LNCaP clone FGC (cell line): ENCODE measurements at places on chromosomes 16 and 17.

- DNase-seq = peak; percentile 54
Observed at GRCh38 chr17:57999496-58000017, 7.5 kb downstream of the SRSF1 start.

DNA sequence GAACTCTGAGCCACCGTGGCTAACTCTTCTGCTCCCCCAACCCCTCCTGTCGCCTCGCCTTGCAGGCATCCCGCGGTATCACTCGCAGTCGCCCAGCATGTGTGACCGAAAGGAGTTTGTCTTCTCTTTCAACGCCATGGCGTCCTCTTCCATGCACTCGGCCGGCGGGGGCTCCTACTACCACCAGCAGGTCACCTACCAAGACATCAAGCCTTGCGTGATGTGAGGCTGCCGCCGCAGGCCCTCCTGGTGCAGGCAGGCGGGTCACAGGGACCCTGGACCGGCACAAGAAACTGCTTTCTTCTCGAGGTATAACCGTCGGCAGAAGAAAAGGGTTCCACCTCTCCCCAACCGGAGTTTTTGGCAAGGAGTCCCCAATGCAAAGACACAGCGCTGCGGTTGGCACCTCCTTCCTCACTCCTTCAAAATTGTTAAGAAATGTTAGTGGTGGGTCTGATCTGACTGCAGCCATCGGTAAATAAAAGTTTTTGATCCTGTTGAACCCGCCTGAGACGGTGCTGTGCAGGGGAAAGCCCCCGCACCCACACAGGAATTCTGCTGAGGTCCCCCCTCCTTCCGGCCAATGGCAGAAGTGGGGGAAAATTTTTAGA, 2.6 kb downstream of the FOXF1 start:
- no peak for DNase-seq

GRCh38 chr16:23423496-23424049, 29.4 kb downstream of the COG7 start:
- DNase-seq = peak; percentile 98

DNA sequence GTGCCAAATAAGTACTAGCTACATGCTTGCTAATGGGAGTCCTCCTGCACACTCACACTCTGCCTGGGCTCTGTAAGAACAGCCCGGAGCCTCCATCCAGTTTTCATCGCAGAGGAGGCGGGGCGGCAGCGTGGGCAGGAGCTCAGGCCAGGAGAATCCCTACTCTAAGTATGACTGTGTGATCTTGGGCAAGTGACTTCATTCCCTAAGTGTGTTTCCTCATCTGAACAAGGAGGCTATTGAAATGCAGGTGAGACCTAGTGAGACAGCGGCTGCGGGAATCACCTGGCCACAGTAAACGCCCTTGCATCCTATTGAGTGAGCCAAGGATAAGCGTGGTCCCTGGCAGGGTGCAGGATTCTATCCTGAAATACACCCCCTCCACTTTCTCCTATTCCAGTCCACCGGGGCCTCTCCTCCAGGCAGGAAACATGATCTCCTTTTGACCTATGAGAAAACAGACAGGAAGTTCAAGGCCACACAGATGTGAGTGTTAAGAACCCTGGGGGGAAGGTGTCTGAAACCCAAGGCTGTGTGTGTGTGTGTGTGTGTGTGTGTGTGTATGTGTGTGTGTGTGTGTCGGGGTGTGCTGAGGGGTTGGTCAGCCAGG, 5.2 kb upstream of the RAI1 start:
- no peak for DNase-seq

- no peak for DNase-seq
Observed at GRCh38 chr16:89401641-89402445, 88.5 kb downstream of the ANKRD11 start.

DNA sequence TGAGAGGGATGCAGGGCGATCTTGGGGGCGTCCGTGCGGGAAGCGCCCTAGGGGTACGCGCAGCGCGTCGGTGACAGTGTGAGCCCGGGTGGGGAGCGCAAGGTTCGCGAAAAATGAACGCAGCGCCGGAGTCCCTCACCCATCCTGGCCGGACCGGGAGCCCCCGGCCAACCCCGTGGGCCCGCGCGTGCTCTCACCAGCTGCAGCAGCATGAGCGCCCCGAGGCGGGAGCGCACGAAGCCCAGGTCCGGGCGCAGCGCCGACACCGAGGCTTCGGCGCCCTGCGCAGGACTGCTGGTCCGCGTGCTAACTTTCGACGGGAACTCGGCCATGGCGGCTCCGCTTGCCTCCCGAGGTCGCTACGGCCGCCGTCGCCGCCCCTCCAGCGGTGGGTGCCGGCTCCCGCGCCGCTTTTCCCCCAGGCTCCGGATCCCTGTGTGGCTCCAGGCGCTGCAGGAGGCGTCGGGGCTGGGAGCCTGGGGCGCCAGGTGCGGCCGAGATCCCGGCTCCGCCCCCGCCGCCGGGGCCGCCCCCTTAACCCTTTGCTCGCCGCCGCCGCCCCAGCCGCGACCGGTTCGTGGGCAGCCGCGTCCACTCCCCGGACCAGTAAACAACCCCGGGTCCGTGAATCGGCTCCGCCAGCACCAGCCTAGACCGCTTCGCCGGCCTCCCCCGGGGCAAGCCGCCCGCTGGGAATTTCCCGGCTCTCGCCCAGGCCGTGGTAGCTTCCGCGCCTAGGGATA, at the start of gene PLLP:
TSS of gene PLLP (minus strand) at position 464 of the 743 bp plus-strand sequence. CDS start at position 332, 132 bp downstream.
- DNase-seq = no peak

DNA sequence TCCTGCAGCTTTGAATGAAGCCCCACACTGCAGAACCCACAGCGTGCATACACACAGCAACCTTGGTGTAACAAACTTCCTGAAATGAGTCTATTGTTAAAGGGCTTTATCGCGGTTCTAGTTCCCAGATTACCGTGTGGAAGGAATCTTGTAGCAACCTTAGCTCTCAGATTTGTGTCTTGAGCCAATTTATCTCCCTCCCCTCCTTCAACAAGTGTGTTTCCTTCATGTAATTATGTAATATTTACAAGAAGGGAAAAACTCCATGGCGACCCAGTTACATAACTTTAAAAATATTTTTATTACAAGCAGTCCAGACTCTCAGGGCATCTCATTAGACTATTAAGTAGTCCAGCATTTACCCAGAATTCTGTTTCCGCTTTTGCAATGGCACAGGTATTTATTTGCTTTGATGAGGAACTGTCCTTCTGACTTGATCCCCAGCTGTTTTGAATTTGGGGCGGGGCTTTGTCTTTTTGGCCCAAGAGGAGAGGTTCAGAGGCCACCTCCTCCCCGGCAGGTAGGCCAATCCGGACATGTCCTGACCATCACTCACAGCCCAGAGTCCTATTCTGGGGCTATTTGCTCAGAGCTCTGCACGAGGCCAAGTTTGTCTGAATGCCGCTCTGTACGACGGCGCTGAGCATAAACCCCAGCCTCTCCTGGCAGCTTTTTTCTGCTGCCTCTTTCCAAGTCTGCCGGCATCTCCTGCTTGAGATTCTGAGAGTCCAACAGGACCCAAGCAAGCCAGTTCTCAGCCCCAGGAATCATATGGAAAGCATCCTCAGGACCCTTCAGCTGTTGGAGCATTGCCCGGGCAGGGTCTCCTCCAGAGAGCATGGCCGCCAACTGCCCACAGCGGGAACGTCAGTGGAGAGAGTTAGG, 35.6 kb downstream of the CLEC16A start:
- DNase-seq = peak; percentile 99

DNA sequence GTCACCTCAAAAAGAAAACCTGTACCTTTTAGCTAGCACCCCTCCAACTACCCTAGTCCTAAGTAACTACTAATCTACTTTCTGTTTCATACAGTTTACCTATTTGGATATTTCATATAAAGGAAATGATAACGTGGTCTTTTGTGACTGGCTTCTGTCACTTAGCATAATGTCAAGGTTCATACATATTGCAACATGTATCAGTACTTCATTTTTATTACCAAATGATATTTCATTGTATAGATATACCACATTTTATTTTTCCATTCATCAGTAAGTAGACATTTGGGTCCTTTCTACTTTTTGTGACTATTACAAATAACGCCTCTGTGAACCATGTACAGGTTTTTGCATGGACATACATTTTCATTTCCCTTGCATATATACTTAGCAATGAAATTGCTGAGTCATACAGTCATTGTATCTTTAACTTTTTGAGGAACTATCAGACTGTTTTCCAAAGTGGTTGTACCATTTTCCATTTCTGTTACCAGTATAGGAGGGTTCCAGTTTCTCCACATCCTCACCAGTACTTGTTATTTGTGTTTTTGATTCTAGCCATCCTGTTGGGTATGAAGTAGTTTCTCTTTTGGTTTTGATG, 23.7 kb downstream of the MOSMO start:
- DNase-seq = no peak

GRCh38 chr16:87336434-87337240, 19.4 kb upstream of the C16orf95 start:
- DNase-seq = no peak

- DNase-seq = no peak
Observed at GRCh38 chr17:76354747-76355310, 1.1 kb upstream of the PRPSAP1 start.

GRCh38 chr17:29617125-29617480, 5.6 kb downstream of the CORO6 start:
- DNase-seq = no peak

DNA sequence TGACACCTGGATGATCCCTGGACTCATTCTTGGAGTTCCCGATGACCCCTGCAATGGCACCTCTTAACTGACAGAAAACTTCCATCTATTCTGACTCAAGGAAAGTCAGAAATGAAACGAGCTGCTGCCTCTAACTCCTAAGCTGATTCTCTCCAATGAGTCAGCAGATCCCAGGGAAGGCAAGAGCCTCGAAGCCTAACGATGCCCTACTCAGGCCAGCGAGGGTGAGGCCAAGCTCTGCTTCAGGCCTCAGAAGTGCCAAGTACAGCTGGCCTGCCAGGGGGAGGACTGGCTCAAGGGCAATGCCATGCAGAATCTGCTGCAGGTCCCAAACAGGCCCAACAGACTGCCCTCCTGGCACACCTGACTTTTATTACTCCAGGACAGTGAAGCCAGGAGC, 36.3 kb downstream of the PLXDC1 start:
- no peak for DNase-seq

GRCh38 chr17:82868715-82869131, 28.9 kb upstream of the ZNF750 start:
- no peak for DNase-seq

DNA sequence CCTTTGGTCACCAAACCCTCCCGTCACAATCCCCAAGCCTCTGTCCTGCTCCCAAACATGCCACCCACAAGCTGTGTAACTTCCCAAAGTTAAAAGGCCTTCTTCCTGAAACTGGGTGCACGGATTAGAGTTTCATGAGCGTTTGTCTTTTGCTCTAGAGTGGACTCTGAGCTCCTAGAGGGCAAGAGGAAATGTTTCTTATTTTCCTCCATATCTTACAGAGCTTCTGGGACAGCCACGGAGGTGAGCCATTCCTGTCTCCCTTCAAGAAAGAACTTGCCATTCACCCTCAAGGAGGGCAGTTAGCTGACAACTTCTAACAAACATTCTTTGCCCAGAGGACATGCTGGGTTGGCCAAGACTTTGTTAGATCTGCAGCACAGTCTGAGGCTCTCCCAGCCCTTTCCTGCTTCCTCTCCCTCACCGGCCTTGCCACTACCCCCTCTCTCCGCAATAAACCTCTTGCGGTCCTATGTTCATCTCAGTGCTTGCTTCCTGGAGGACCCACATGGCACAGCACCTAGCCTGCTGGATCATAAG, 2.6 kb upstream of the MYCBPAP start:
- no peak for DNase-seq

DNA sequence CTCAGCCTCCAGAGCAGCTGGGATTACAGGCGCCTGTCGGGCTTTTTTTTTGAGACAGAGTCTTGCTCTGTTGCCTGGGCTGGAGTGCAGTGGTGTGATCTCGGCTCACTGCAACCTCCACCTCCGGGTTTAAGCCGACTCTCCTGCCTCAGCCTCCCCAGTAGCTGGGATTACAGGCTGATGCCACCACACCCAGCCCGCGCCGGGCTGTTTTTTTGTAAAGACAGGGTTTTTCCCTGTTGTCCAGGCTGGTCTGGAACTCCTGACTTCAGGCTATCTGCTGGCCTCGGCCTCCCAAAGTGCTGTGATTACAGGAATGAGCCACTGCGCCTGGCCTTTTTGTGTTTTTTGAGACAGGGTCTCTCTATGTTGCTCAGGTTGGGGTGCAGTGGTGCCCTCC, 27.4 kb upstream of the SPNS3 start:
- no peak for DNase-seq

DNA sequence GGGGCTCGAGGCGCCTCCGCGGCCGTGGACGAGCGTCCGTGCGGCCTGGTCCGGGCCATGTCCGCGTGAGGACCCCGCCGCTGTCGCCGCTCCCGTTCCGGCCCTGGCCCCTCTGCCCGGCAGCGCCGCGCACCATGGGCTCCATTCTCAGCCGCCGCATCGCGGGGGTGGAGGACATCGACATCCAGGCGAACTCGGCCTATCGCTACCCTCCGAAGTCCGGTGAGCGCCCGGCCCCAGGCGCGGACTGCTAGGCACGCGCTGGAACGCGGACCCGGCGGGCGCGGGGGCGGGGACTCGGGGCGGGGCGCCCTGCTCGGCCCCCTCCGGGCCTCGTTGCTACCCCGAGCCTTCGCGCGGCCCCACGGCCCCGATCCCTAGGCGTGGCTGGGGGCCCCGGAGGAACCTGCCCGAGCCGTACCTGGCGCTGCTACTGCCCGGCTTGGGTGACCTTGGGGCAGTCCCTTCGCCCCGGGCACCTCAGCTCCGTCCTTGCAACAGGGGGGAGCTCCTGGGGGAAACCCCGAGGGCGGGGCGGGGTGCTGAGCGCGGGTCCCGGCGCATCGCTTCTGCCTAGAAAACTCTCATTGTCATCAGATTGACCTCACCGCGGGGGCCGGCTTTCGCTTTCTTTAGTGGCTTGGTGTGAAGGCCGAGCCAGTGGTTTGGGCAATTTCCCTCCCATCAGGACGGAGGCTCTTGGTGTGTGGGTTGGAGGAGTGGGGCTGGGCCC, 367 bp downstream of the MGRN1 start:
- DNase-seq = no peak

GRCh38 chr17:57507828-57508227, 237.3 kb downstream of the CCDC182 start:
- DNase-seq = no peak

DNA sequence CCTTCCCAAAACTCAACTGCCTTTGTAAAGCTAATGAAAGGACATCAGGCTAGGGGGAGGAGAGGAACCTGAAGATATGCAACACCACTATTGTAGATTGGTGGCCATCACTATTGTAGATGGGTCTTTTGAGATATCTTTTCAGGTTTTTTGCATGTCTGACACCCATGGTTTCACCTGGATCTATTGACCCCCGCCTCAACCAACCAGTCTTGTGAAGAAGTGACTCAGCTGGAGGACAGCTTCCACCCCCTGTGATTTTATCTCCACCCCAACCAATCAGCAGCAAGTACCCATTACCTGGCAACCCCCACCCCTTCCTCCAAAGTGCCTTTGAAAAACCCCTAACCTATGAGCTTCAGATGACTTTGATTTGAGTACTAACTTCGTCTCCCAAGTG, 382.6 kb upstream of the GOT2 start:
- no peak for DNase-seq

DNA sequence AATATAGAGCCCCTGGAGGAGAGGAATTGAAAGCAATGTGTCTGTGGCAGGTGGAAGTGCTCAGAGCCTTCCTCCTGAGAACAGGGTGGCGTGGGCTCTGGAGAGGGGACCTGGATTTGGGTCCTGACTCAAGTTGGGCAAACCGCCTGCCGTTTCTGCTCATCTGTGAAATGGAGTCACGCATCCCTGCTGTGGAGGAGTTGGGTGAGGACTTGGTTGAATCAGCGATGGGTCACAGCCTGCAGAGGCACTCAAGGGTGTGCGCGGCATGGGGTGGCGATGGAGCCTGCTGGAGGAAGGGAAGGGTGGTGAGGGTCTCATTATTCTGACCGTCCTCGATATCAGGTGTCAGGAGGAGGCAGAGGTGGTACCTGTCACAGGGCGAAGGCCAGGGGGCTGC, 3.1 kb downstream of the ADAD2 start:
- DNase-seq = no peak
